Vagina (tissue), 2 donors: ENCODE measurements at places on chromosomes 12 and 14. TPM values are rescaled to one million over a fixed set of nuclear protein-coding genes. Genes with fewer than 3 reads are reported as not detected.

- DNase-seq = no peak
Observed at GRCh38 chr14:81523016-81523415, 10.6 kb downstream of the SEL1L start.

GRCh38 chr12:113533842-113534375 is 62.2 kb upstream of the LHX5 start:
- no peak for DNase-seq

DNA sequence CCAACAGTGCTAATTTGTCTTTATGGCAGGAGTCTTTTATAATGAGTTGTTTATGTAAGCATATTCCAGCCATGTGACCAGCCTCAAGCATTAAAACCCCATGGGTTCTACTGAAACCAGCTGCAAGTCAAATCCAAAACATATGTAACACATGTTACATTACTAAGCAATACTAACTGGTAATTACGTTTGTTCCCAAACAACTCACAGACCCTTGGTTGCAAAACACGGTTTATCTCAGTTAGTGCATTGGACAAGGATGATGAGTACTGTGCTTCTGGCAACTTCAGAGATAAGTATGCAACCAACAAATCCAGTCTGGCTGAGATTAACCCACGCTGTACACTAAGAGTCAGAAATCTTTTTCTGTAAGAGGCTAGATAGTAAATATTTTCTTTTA is 110.1 kb upstream of the FAR2 start:
- no peak for DNase-seq

DNA sequence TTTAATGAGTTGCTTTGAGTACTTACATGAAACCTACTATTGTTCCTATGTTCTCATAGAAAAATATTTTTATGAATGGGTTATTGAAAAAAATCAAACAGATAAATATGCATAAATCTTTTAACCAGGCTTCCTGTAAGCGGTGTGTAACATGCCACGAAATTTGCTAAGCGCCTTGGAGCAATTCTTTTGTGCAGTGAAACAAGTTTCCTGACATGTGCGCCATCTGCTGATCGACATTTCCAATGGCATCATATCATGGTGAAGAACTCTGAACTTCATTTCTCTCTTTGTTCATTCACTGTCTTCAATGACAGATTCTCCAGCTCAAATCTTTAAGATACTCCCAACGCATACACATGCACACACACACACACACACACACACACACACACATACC is 145.6 kb upstream of the NAV3 start:
- no peak for DNase-seq

GRCh38 chr14:70640938-70641547 is 673 bp upstream of the TTC9 start:
- no peak for DNase-seq

GRCh38 chr14:85934123-85934885 is 404.4 kb downstream of the FLRT2 start:
- no peak for DNase-seq

DNA sequence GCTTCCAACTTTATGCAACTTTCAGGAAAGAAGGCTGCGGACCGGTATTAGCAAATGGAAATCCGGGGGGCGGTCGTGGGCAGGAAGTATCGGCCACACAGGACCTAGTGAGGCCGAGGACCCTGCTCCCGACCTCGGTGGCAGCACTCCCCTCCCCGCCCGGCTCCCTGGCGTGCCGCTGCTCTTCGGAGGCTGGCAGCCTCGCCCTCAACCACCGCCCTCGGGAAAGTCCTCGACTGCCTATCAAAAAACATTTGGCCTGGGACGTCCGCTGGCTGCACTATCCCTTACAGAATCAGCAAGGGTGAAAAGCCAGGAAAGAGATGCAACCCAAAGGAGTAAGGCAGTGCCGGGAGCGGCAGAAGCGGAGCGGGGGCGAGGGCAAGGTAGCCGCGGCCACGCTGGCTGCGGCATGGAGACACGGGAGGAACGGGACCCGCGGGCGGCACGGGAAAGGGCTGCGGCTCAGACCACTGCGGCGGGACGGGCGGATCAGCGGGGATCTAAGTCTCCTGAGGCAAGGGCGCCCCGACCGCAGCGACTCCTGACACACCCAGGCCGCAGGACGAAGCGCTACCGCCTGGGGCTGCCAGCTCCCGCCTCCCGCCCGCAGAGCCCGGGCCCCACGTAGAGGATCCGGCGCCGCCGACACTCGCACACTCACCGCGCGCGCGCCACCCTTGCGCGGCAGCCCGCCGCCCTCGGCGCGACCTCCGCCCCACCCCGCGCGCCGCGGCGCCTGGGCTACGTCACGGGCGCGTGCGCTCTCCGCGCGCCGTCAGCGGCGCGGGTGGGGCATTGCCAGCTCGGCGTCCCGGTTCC is at the start of the genes BBOF1 and ENTPD5:
TSS of gene BBOF1 (plus strand) at position 764 of the 822 bp plus-strand sequence. CDS start 130 bp downstream, outside the sequence.
TSS of gene ENTPD5 (minus strand) at position 703 of the 822 bp plus-strand sequence. CDS start 31,186 bp downstream, outside the sequence.
- no peak for DNase-seq

Gene GOLT1B
- 12.5 TPM for total RNA-seq

Gene KCNMB4
- total RNA-seq = 2.7 TPM
